ENCODE measurements at places on chromosomes 1 and 21.

DNA sequence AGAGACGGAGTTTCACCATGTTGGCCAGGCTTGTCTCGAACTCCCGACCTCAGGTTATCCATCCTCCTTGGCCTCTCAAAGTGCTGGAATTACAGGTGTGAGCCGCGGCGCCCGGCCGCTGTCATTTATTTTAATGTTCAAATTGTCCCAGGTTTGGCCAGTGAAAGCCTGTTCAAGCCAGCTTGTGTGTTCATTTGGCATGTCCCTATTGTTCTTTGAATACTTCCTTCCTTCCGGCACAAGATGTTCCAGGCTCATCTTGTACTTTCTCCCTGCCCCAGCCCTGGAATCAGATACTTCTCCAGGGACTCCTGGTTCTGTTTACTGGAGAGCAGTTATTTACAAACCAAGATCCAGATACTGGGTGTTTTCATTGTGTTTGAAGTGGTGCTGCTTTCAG, 37.0 kb downstream of the ZBTB8B start:
- no peak for DNase-seq

DNA sequence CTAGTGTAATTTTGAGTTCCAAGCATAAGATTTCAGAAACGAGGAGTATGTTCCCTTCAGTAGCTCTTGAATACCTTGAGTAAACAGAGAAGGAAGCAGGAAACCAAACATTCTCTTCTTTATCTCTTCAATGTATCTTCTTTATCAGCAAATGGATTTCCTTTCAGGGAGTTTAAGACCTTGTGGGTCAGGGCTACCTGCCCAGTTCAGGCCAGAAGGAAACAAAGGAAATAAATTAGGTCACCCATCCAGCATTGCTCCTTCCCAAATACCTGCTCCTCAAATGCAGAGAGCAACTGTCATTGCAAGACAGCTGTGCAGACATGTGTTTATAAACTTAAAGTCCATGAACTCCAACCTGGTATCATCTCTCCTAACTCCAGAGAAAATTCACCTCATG, 130.1 kb upstream of the SOD1 start:
- DNase-seq, result no peak

DNA sequence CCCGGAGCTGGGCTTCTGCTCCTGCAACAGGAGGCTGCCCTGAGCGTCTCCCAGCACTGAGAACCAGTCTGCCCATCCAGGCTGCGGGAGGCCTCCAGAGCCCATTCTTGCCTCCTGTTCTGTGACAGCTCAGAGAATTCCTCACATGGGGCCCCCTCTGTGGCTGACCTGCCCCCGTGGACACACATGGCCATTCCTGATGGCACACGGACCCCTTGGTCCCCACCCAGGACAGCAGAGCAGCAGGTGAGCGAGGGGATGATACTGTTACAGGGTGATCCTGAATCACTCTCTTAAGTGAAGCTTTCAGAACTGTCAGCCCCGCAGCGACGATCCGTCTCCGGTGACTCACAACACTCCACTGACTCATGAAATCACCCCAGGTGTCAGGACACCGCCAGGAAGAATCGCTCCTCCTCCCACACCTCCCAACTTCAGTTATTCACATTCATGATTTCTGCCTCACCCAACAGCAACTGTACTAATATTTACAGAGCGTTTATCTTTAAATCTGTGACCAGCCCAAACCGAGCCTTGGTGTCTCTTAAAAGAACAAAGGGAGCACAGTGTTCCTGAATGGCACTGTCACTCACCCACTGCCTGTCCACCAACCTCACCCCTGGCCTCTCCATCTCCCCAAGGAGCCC, 22.5 kb downstream of the CHD5 start:
- DNase-seq, result no peak

DNA sequence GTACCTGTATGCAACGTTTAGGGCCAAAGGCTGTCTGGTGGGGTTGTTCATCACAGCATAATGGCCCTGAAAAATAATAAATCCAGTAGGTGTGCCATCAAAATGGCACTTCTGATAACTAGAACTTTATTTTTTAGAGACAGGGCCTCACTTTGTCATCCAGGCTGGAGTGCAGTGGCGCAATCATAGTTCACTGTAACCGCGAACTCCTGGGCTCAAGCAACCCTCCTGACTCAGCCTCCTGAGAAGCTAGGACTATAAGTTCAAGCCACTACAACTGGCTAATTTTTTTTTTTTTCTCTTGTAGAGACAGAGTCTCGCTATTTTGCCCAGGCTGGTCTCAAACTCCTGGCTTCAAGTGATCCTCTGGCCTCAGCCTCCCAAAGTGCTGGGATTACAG, 4.7 kb downstream of the SNAPIN start:
- DNase-seq, result no peak

GRCh38 chr1:216826646-216827045, 103.4 kb upstream of the ESRRG start:
- DNase-seq, result no peak

DNA sequence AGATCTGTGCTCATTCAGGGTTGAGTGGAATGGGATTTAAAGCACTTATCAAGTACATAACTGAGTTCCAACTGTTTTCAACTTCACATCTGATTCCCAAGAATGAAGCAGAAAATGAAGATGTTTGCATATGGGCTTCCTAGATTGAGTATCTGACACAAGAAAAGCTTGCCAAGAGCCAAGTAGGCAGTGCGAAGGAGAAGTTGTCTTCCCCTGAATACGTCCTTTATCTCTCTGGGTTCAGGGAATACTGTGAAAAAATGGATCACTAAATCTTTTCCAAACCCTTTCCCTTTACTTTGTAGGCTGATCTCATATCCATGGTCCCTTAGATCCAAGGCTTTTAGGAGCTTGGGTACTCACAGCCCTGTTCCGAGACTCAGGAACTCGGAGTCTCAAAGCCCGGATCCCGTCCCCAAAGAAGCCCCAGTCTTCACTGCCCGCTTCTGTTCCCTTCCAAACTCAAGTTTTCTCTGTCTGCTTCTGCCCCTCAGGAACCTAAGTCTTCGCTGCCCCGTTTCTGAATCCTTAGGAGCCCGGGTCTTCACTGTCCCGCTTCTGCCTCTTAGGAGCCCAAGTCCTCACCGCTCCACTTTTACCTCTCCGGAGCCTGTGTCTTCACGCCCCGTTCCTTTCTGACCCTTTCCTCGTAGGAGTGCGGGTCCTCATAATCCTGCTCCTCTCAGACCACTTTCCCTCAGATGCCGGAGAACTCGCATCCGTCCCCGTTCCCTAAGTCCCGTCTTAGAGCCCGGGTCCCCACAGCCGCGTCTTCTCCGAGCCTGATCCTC, 616 bp downstream of the TAF12 start:
- no peak for DNase-seq

GRCh38 chr21:32007456-32007855, 134.6 kb downstream of the HUNK start:
- no peak for DNase-seq

DNA sequence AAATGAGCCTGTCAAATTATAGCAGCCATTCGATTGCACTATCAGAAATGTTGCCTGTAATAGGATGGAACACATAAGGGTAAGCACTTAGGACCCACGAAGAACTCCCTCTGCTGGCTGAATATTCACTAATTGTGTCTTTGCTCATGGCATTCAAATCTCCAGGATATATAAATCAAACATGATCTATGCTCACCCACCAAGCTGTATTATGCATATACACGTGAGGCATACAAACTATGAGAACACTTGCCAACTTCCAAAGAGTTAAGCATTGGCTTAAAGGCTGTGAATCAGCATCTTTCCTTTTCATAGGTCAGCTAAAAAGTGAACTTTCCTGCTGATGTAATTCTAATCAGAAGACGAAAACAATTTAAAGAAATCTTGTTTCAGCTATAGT, 34.5 kb downstream of the TMPRSS15 start:
- no peak for DNase-seq

DNA sequence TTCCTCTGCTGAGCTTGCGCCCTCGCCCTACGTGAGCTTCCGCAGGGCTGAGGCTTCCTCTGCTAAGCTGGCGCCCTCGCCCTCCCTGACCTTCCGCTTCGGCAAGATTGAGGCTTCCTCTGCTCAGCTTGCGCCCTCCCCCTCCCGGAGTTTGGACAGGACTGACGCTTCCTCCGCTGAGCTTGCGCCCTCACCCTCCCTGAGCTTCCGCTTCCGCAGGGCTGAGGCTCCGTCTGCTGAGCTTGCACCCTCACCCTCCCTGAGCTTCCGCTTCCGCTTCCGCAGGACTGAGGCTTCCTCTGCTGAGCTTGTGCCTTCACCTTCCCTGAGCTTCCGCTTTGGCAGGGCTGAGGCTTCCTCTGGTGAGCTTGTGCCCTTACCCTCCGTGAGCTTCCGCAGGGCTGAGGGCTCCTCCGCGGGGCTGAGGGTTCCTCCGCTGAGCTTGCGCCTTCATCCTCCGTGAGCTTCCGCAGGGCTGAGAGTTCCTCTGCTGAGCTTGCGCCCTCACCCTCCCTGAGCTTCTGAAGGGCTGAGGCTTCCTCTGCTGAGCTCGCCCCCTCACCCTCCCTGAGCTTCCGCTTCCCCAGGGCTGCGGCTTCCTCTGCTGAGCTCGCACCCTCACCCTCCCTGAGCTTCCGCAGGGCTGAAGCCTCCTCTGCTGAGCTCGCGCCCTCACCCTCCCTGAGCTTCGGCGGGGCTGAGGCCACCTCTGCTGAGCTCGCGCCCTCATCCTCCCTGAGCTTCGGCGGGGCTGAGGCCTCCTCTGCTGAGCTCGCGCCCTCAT, 753.6 kb upstream of the TPTE start:
- DNase-seq, result no peak

GRCh38 chr1:162561616-162562469, at the start of gene UAP1:
Gene UAP1 (plus strand): TSS chr1:162561722. CDS start chr1:162566069, 4,347 bp downstream.
- DNase-seq, result peak; percentile 25

- no peak for DNase-seq
Measured at GRCh38 chr1:159279773-159280172, 22.4 kb upstream of the FCER1A start.

DNA sequence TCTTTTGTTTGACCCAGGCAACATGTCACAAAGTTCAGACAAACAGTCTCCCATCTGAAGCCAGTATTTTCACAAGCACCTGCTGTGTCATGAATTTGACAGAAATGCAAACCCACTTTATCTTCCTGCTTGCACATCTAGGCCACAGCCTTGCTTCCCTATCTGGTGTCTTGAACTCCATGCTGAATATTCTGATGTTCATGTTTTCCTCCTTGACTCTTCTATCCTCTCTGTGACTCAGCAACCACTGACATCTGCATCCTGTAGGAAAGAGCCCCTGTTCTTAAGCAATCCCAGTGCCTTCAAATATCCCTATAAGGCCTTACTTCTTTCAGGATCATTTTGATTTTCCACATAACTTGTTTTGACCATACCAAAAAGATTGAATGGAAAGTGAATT, 6.5 kb downstream of the CD55 start:
- DNase-seq, result no peak

DNA sequence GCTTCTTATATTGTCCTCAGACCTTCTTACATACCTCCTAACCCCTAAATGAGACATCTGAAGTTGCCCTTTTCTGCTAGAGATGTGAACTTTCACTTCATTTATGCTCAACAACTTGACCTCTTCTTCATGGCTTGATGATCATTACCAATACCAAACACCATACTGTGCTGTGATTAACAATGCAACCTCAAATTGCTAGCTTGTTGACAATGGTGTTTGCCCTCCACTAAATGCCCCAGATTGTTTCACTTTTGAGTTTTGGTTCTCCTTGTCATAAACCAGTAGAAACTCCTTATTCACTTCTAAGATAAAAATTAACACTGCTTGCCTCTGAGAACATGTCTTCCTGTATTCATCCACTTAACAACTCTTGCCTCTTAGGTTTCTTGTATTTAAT, 5.6 kb downstream of the JAK1 start:
- DNase-seq, result no peak

DNA sequence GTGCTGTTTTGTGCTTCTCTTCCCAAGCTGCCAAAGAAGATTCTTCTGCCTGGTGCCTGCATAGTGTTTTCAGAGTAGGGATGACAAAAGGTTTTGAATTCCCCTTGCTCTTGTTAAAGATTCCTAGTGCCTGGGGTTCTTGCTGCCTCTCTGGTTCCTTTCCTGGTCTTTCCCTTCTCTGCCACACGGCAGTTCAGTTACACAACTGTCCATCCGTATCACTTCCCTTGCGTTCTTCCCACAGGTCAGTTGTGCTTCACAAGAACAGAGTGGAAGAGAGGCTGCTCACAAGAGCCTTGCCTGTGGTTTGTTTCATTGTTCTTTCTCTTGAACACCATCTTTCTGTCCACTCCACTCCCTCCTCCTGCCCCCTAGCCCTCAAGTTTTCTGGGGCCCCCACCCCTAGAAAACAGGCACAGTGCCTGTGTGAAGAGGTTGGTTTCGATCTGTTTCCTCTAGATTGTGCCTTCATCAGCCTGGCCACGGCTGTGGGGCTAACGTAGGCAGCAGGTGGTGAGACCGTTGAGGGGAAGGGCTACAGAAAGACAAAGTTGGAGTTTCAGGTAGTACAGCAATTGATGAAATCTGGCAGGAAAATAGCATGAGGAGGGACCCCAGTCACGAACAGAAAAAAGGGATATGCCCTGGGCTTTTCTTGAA, 5.8 kb downstream of the VASH2 start:
- DNase-seq, result no peak

DNA sequence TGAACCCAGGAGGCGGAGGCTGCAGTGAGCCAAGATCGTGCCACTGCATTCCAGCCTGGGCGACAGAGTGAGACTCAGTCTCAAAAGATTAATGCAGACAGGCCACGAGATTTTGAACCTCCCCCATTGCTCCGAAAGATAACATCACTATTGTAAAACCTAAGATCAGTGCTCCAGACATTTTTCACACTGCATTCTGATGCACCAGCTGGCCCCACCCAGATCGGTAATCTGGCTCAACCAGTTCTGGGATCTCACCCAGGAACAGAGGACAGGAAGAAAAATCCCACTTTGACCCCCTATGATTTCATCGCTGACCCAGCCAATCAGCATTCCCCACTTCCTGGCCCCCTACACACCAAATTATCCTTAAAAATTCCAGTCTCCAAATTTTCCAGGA, 10.7 kb upstream of the CSRP1 start:
- DNase-seq, result no peak

- no peak for DNase-seq
Measured at GRCh38 chr1:81489372-81489934, 311.3 kb upstream of the ADGRL2 start.

DNA sequence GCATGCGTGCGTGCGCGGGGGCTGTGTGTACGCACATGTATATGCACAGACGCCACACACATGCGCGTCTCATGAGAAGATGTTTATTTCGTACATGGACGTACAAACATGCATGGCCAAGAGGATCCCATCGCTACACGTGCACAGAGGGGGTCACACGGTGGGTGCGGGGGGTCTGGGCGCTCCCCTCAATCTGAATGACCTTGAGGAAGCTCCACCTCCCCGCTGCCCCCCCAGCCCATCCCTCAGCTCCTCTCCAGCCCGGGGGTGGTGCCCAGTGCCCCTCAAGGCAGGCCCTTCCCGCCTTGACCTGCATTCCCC, 1.5 kb downstream of the TMEM240 start:
- no peak for DNase-seq

- no peak for DNase-seq
Measured at GRCh38 chr1:192571668-192572067, 3.9 kb upstream of the RGS1 start.

DNA sequence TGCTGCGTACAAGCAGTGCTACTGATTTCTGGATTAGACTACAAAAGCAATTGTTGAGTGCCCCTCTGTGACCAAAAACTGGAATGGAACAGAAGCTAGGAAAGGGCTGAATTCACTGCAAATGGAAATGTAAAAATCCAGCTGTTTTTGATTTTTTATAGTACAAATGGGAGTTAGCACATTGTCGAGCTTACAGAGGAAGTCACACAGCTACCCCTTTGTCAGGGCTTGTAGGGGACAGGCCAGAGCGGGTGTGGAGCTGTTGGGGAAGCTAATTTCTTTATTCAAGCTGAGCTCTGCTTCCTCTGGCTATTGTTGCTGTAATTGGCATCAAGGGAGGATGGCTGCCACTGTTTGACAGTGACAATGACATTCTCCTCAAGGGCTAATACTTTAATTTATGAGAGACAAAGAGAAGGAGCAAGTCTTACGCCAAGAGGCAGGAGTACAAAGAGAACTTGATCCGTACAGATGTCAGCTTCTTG, 96.1 kb downstream of the SLC35F3 start:
- no peak for DNase-seq

All from mesothelial cell of epicardium (in vitro differentiated cells).